ENCODE measurements at places on chromosomes 7 and 10.

DNA sequence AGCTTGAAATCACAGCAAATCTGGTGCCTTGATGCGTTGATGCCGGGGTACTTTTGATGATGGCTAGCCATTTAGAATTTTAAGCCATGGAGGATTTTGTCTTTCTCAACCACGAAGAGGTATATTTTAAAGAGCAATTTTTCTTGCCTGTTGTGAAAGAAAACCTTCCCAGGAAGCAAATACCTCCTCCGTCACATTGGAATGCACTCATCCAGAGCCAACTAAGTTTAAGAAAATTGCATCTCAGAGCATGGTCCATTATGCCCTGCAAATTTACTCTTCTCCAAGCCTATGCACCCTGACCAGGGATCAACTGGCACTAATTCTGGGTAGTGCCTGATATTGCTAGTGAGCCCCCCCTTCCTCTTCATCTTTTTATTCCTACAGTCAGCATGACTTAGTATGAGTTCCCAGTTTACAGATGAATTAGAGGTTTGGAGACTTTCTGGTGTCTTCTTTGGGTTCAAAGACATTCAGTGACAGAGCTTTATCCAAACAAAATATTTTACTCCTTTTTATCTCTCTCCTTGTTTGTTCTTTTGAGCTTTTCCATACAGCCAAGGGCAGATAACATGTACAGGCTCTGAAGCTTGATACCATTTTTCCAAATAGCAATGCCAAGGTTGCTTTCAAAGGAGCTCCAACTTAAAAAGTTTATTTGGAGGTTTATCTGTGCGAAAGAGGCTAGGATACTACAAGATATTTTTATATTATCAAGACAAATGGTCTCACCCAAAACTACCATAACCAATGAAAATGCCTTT lies 56.6 kb upstream of the ANK3 start:
- no peak for DNase-seq

- DNase-seq: no peak
Measured at GRCh38 chr7:55181762-55182161, 162.9 kb downstream of the EGFR start.

GRCh38 chr7:146875981-146876380 lies 759.4 kb downstream of the CNTNAP2 start:
- no peak for DNase-seq

DNA sequence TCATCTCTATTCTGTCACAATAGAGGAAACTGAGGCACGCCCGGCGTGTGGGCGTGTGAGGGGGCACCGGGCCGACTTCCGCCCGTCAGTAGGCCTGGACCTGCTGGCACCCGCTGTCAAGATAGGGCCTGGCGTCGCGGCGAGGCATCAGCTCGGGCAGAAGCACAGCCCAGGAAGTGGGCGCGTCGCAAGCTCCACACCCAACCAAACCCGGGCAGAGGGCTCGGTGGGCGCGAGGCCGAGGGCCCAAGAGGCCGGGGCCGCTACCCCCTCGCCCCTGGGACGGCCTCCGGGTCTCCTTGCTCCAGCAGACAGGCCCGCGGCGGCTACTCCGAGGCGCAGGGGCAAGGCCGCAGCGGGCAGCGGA lies 91.2 kb downstream of the SPAG6 start:
- DNase-seq: no peak

DNA sequence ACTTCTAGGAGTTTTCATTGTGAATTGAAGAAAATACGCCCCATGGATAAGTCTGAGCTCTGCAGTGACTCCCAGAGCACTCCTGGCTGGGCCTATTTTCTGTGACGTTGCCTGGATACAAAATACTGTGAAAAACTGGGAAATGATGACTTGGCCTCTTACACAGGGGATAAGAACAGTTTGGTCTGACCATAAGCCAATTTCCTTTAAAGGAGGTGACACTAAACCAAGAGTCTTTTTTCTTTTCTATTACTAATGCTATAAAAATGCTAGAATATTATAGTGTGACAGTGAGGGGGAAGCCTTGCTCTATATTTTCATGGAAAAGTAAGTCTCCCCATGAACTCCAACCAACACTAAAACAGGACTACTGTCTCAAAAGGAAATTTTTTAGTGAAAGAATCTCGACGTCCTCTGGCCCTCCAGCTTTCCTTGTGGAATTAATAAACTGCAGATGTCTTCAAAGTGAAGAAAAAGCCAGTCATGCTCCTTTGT lies 45.5 kb downstream of the MYOF start:
- no peak for DNase-seq

GRCh38 chr7:784971-785370 lies 47.3 kb upstream of the SUN1 start:
- DNase-seq: no peak

DNA sequence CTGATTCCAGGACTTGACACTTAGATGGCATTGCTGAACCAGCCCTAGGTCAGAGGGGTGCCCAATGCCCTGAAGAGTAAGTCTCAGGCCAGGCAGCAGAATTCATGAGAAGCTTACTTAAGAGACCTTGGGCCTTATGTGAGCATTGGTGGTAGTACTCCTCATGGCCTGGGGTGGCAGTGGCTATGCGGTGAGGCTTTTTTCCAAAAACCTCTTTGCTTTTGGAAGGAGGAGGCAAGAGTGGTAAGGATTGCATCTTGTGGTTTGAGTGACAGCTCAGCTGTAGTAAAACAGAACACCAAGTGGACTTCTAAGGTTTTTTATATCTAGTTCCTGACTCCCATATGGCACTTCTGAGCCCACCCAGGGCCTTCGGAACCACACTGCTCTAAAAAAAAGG lies 459.0 kb upstream of the STEAP1 start:
- no peak for DNase-seq

DNA sequence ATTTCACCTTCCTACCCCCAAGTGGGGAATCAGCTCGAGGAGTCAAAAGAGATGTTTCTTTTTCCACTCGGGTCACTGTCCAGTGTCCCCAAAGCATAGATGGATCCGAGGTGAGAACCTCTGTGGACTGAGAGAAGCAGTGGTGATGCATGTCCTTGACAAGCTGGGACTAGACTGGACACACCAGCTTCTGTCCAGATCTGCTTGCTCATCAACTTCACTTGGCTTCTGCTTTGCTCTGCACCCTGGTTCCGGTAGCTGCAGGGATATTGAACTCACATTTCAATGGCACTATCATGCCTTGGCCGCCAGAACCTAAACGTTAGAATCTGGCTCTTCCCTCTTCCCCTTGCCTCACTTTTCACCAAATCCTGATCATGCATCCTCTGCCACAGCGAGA lies 50.3 kb upstream of the CXCL12 start:
- no peak for DNase-seq

GRCh38 chr10:13705526-13706174 lies 118.9 kb downstream of the PRPF18 start:
- no peak for DNase-seq

- DNase-seq: no peak
Measured at GRCh38 chr7:96800824-96801223, 91.2 kb upstream of the SEM1 start.

- DNase-seq: peak; percentile 97
Measured at GRCh38 chr7:97117372-97118188, at the start of gene SDHAF3. SDHAF3 (plus strand) TSS chr7:97117698; CDS start chr7:97117724, 26 bp downstream.

GRCh38 chr7:131501422-131501821 lies 55.0 kb downstream of the PODXL start:
- DNase-seq: peak; percentile 15

DNA sequence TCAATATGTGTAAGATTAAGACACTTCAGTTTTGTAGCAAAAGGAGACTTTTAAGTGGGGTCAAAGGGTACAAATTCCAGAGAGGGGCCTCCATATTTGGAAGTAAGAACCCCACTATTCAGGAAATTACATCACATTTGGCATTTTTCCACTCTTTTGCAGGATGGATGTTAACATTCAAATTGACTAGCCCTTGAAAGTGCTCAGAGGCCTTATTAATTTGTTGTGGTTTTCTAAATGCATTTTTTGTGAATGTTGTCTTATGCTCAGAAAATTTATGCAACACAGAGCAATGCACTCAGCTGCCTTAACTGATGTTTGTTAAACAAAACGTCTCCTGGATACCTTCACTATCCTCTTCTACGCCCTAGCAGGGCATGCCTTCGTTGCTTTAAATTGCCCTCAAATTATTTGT lies 50.9 kb upstream of the PDLIM1 start:
- no peak for DNase-seq

- no peak for DNase-seq
Measured at GRCh38 chr7:79524048-79524447, 70.6 kb upstream of the MAGI2 start.

DNA sequence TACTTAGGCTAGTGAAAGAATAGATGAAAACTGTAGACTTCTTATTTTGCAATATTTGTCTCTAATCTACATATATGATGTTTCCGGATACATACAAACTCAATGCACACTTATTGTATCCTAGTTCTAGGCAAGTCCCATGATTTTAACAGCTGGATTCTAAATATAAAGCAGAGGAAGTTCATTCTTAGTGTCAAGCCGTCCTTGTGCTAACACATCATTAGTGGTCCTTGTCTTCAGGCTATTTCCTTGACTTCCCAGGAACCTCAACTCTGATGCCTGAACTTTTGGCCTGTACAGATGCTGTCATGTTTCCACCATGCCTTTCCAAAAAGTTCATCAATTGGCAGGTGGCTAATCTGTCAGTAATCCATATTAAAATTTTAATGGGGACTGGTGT lies 301.9 kb upstream of the DGKB start:
- DNase-seq: no peak

GRCh38 chr7:158174947-158175346 lies 412.7 kb downstream of the PTPRN2 start:
- DNase-seq: no peak

DNA sequence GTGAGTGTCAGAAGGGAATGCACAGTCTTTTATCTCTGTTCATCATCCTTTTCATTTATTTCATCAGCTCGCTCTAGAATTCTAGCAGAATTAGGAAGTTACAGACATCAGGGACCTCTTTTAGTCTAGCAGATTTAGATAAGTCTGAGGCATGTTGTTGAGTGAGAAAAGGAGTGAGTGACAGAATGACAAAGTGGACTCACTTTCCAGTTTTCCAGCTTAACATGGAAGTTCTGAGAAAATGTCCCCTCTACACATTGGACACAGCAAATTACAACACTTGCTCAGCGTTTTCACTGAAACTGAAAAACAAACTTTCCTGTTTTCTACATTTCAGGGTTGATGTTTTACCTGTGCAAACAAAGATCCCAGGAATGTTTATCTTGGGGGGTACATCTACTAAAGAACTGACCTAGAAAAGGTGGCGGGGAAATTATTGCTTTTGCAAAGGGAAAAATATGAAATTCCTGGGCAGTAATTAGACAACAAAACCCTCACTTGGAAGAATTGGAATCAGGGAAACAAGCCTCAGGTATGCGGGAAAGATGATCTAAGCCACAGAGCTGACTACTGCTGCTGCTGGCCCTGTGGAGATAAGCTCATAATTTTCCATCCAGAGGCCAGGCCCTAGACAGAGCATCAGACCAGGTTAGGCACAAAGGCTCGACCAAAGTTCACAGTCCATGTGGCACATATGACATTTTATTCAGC lies 14.6 kb upstream of the CYP3A5 start:
- no peak for DNase-seq

- no peak for DNase-seq
Measured at GRCh38 chr10:22473459-22473858, 128.2 kb downstream of the SPAG6 start.
